ENCODE measurements at places on chromosomes 2 and 18.

- DNase-seq: no peak
Measured at GRCh38 chr18:1511619-1512311, 607.1 kb downstream of the ADCYAP1 start.

DNA sequence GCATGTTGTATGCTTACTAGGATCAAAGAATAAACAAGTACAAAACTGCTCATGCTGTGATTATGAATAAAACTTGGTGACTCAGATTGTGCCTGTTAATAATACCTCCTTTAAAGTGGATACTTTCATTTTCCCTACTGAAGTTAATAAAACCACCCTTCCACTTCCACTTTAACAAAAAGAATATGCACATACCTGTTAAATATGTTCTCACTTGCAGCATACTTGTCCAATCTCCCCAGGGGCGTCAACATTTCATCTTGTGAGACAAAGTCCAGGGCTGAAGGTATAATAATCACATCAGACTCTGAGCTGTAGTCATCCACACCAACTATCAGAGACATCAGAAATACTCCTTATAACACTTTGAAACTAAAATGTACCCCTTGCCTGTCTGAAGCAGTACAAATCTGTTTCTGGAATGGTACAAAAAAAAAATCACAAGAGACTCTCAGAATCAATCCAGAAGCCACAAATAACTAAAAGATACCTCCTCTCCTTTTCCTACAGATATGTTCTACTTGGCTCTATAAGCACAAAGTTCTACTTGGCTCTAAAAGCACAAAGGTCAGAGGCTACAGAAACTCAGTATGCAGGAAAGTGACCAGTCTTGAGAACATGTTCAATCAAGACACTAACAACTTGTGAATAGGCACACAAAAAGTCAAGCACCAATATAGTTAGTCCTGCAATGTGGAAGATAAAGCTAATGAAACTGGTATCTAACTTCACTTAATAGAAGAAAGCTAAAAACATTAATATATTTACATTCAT is 19.3 kb downstream of the PPP4R1 start:
- DNase-seq: no peak

GRCh38 chr2:120182019-120182560 is 41.1 kb downstream of the TMEM185B start:
- DNase-seq: peak; percentile 17

- DNase-seq: no peak
Measured at GRCh38 chr2:83016343-83017110, 1442.6 kb downstream of the SUCLG1 start.

DNA sequence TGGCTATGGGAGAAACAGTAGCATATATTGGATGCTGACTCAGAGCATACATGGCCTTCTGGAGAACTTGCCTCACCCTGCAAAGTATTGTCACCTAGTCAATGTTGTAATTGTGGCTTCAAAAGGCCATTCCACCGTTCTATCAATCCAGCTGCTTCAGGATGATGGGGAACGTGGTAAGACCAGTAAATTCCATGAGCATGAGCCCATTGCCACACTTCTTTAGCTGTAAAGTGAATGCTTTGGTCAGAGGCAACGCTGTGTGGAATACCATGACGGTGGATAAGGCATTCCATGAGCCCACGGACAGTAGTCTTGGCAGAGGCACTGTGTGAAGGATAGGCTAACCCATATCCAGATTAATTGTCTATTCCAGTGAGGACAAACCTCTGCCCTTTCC is 1300.1 kb upstream of the ACVR2A start:
- no peak for DNase-seq

- no peak for DNase-seq
Measured at GRCh38 chr2:33131749-33132148, 185.0 kb downstream of the LTBP1 start.

- DNase-seq: no peak
Measured at GRCh38 chr2:8316356-8316755, 365.5 kb upstream of the ID2 start.

DNA sequence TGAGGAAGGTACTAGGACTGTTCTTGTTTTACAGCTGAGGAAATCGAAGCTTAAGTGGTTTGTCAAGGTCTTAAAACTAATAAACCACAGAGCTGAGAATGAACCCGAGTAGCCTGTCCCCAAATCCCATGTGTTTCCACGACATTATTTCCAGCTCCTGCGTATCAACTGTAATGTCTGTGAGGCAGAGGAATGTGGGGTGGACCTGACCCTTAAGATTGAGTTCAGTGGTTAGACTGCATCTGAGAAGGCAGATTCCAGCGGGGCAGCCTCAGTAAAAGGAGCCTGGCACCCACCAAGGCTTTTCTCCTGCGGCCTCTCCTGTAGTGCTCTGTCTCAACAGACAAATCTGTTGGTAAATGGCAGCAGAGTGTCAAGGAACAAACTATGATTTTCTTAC is 81.9 kb upstream of the TMEM178A start:
- no peak for DNase-seq

DNA sequence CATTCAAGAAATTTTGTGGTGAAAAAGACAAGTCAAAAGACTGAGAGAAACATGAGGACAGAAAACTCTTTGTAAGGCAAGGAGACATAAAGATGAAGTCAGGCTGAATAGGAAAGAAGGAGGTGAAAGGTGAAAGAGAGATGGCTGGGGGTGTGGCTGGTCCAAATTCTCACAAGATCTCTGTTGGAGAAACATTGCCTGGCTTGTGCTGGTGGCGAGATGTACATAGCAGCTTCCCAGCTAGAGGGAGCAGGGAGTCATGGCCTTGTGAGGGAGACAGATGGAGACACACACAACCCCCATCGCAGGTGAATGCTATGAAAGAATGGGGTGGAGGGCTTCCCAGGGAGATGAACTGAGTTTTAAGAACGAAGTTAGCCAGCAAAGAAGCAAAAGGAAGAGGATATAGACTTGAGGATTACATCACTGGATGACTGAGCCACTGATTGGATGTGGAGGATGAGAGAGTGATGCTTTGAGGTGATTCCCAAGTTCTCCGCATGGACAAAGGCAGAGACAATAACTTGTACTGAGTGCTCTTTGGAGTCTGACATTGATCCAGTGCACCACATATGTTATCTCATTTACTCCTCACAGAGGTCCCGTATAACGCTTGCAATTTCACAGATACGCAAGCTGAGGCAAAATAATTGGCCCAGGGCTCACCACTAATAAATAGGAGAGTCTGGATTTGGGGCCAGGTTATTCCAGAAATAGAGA is 3.7 kb upstream of the EMX1 start:
- DNase-seq: no peak

DNA sequence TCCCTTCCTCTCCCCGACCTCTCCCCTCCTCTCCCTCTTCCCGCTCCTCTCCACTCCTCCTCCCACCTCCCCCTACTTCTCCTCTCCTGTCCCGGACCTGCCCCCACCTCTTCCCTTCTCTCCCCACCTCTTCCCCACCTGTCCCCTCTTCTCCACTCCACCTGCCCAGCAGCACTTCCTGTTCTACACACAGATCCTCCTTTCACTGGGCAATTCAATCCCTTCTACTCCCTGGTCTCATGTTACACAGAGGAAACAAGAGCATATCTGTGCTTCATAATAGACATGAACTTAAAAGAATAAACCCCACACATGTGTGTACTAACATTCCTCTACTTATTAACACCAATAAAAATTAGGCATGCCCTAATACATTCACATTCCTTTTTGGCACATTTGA is 34.8 kb downstream of the TIMM21 start:
- DNase-seq: no peak

DNA sequence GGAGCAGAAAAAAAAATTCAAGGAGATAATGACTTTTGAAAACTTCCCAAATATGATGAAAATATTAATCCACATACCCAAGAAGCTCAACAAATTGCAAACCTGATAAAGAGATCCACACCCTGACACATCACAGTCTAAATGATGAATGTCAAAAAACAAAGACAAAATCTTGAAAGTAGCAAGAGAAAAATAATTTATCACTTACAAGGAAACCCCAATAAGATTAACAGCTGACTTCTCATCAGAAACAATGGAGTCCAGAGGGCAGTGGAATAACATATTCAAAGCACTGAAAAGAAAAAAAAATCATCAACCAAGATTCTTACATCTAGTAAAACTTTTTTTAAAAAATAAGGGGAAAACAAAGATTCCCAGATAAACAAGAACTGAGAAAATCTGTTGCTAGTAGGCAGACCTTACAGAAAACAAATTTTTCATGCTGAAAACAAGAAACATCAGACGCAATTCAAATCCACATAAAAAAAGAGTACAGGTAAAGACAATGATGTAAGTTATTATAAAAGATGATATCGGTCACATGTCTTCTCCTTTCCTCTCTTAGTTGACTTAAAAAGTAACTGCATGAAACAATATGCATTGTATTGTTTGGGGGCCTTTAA is 21.3 kb downstream of the SLC66A2 start:
- no peak for DNase-seq

DNA sequence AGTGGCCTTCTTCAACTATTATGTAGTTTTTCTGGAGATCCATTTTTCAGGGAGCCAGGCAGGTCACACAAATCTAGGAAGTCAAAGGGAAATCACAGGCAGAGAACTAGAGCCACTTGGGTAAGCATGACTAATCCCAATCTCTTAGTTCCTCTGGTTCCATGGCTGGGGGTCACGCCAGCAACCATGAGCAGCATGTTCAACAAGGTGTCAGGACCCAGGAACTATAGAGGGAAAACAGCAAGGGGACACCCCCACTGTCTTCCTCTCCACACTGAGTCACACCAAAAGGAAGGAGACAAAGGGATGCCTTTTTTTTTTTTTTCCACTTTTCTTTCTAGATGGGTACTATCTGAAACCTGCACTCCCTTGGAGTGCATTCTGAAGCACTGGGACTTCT is 250.9 kb downstream of the OTX1 start:
- no peak for DNase-seq

Measured in CD4-positive, alpha-beta T cell treated with Interleukin-17A for 1 hour (primary cell).